ENCODE measurements at places on chromosomes 16 and 17. TPM values are rescaled to one million over a fixed set of nuclear protein-coding genes. Genes with fewer than 3 reads are reported as not detected.

The TNRC6A gene
- total RNA-seq: 47.7 TPM

The FBXW10 gene
- not detected for total RNA-seq

- DNase-seq: no peak
These were observed 13.9 kb downstream of the GPR142 start for GRCh38 chr17:74380959-74381808.

The MMP2 gene
- 241 TPM for total RNA-seq

The SPATA32 gene
- total RNA-seq: not detected

DNA sequence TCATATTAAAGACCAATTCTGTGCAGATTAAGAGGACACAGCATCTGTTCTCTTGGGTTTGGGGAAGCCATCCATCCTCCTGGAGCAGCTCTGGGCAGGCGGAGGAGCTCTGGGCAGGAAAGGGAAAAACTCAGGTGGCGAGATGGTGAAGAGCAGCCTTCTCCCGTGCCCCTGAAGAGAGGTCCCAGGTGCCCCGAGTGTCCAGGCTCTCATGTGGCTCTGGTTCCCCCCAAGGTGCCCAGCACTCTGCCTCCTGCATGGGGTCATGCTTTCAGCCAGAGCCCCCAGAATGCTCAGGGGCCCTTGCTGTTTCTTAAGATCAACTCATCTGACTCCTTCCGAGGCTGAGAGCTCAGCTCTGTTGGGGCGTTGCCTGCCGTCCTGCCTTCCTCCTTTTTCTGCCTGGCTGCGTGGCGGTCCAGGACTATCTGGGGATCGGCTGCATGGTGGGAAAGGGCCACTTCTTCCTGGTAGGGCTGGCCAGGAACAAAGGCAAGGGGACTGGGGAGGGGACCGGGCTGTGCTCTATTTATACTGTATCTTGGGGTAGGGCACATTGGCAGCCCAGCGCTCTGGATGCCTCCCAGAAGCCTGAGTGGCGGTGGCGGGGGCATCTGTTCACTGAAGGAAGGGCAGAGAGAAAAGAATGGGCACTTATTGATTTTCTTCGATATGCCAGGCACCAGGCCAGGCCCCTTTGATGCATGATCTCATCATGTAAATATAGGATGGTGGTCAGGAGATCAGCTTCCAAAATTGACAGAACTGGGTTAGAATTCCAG lies 103.2 kb upstream of the SDK2 start:
- no peak for DNase-seq

- DNase-seq: no peak
These were observed 11.0 kb upstream of the GPR139 start for GRCh38 chr16:20084624-20085226.

DNA sequence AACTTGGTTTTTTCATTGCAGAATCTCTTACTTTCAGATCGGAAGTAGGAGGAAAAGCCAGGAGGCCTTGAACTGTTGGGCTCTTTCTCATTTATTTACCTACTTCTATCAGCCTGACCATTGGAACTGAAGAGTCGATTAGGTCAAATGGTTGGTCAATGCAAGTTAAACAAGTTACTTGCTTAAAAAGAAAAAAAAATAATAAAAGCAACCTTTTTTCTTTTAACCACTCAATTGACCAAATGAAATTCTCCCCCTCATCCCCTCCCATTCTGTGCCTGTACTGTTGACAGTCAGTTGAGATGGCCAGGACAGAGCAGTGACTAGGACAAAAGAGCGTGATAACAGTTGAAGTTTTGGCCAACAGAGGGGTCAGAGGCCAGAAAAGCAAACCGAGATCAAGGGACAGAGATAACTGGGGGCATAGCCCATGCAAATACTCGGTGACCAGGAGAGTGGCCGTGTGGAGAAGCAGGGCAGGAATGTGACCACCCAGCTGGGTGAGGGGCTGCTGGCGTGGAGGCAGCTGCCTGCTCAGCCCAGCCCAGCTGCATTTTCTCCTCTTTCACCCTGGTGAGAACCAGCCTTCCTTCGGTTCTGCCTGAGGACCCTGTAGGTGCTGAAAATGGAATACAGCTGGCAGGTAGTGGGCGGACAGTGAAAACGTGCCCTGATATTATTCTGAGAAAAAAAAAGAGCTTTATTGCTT lies 72.2 kb downstream of the HS3ST3B1 start:
- no peak for DNase-seq
